ENCODE measurements at places on chromosomes 13 and 19. TPM values are rescaled to one million over a fixed set of nuclear protein-coding genes. Genes with fewer than 3 reads are reported as not detected.
A peak's percentile ranks its signal among the peaks of the same experiment; 100 is the strongest.

GRCh38 chr19:58021541-58022282 lies 12.1 kb upstream of the ZSCAN1 start:
- no peak for DNase-seq

DNA sequence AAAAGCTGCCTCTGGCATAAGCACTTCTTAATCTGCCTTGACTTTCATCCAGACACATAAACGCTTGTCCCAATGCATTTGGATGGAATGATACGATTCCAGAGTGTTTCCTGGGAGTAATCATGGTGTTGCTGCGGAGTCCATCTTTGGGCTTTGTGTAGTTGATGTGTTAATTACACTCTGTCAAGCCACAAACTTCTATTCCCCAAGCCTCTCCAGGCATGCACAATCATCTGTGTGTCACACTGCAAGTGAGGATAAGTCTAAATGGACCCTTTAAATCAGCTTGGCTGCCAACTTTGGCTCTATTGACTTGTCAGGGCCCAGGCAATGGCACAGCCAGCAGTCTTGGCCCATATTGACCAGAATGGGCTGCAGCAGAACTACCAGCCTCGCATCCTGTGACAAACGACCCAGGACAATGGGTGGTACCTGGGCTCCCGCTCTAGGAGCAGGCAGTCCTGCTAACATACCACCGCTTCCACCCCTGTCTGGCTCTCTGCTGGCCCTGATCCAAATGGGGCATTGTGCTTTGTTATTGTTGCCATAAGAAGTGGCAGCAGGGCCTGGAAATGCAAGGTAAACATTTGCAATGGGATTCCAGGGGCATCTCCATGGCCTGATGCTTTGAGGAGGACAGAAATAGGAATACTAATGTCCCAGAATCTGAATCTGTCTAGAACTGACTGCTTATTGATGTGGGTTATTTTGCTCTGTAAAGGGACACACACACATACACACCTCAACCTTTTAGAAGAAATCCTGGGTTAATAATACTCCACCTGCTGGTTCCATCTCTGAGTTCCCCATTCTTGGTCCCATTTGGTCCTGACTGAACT lies 127.2 kb downstream of the DNAJC15 start:
- no peak for DNase-seq

DNA sequence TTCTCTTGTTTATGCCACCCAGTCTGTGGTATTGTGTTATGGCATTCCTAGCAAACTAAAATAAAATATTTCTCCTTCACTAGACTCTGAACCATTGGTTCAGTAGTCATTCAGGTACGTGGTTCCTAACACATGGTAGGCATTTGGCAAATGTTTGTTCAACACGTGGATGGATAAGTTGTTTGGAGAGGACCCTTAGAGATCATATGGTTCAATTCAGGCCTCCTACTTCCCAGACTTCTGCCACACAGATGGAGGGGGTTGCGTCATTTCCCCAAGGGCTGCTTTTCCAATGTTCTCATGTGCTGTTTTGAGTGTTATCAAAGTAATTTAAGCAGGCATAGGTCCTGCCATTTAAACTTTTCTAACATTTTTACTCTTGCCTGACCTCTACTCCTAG lies 6.7 kb downstream of the CXCL17 start:
- no peak for DNase-seq

- DNase-seq = no peak
These were observed 1142.8 kb downstream of the PCDH9 start for GRCh38 chr13:66087269-66087710.

DNA sequence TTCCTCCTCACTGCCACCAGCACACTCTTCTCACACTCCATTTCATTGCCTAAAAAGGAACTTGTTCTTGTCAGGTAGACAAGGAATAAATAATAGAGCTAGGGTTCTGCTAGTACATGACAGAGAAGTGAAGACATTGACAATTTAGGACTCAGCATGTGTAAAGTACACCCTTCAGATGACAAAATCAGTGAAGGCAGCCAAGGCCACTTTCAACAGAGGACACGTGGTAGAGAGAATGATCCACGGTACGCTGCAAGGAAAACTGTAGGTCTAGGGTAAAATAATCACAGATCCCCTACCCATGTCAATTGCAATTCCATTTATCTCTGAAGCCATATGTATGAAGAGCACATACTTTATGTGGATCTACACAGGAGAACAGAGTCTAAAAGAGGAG lies 7.2 kb upstream of the SPATA13 start:
- no peak for DNase-seq

- DNase-seq = no peak
These were observed 38.6 kb downstream of the GATAD2A start for GRCh38 chr19:19443902-19444680.

GRCh38 chr13:50629497-50629896 lies 214.0 kb downstream of the DLEU7 start:
- DNase-seq = no peak

- DNase-seq = no peak
These were observed 153.8 kb upstream of the UBL3 start for GRCh38 chr13:30004204-30004603.

DNA sequence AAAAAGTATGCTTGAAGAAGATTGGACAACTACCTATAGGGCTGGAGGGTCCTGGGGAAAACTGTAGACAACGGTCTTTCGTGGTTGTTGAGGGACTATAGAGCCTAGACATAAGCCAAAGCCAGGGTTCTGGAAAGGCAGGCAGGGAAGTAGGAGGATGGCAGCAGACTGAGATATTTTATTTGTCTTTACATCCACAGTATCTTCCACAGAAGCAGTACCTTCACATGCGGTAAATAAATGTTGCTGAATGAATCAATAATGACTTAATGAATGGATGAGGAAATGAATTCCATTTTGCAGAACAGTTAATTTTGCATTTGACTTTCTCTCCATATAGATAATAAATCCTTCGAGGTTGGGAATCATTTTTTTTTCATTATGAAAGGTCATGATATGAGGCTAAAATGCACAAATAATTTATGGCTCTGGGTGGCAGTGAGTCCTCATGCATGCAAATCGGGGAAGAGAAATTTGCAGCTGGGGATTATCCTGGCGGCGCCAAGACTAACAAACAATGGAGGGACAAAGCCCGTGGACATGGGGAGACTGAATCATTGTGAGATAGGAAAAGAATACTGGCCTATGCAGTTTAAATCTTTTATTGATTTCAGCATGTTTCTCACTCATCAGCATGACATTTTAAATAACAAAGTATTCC lies 102.0 kb downstream of the ERCC5 start:
- DNase-seq = no peak

DNA sequence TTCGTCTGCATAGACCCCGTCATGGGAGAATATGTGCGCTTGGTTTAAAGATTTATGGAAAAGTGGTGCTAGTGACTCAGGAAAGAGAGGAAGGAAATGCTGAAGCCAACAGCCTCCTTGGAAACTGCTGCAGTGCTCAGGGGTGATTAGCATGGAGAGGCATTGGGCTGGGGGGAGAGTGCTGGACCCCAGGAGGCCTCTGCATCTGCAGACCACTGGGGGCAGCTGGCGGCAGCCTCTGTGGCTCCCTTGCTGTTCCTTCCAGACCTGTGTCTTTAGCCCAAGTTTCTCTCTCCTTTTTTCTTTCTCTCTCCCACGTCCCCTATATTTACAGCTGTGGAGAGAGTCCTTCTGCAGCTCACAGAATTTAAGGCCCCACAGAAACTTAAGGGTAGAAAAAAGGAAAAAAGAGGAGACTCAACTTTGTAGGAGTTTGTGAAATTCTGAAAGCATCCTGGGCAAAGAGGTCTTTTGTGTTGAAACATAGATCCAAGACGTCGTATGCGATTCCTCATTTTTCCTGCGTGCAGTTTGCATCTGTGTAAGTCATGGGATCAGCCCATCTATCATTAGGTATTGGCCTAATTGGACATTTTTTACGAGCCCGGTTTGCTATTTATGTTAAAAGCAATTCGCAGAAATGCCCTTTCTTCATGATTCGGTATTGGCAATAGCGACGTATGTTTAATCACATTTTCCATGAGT lies 116.2 kb upstream of the ZNF536 start:
- no peak for DNase-seq

DNA sequence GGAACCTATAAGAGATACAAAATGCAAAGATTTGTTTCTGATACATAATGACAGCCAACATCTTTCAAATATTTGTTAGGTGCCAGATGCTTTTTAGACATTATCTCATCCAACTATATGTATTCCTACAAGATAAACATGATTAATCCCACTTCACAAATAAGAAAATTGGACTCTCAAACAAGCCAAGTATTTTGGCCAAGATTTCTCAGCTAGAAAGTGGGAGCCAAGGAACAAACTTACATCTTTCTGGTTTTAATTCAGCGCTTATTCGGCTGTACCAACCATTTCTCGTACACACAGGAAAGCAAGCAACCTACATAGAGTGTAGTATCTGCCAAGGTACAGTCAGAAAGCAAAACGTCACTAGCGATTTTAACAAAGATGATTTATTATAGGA lies 85.7 kb upstream of the SERP2 start:
- DNase-seq = no peak

GRCh38 chr19:11088506-11089253 lies 583 bp upstream of the LDLR start:
- DNase-seq = no peak

DNA sequence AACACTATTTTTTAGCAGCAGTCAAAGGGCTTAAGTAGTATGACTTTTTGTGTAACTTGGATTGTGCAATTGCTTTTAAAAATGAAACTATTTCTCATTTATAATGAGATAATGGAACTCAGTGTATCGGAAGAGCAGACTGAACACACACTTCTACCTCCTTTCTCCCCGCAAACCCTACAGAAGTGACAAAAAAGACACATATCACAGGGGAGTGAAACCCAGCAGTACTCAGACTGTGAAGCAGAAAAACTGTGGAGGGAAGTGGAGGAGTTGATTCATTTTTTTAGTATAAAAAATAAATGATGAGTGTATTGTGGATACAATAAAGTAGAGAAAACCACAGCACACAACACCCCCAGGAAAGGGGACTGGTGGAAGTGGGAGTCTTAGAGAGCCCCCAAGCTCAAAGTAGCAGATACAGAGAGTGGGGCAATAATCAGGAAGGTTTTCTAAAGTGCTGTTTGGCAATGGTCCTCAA lies 9.7 kb downstream of the LPAR6 start:
- DNase-seq = no peak

DNA sequence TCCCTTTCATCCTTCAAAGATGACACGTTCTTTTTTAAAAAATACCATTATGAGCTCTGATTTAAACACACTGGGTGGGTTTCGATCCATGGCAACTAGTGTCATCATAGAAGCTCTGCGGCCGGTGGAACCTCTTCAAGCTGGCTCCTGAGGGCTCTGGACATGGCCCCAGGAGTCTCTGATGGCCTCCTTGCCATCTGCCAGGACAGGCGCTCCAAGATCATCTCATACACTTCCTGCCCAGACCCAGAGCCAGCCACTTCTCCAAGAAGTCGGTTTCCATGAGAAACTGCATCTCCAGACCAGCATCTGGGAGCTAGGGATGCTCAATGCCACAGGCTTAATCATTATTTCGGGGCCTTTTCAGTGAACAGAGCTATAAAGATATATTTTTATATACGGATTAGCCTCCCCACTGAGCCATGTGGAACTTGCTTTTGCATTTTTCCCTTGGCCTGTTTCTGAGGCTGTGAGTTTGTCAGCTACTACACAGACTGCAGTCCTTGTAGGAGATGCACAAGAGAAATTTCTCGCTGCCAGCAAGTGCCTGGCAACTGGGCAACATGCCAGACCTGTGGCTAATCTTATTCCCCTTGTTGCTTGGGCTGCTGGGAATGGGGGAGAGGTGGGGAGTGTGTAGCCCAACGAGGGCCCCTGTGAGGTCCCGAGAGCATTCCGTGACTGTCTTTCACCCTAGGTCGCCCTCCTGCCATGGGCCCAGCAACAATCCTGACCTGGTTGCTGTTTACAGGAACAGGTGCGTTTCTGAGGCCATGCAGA lies 15.9 kb downstream of the SUGP1 start:
- no peak for DNase-seq

DNA sequence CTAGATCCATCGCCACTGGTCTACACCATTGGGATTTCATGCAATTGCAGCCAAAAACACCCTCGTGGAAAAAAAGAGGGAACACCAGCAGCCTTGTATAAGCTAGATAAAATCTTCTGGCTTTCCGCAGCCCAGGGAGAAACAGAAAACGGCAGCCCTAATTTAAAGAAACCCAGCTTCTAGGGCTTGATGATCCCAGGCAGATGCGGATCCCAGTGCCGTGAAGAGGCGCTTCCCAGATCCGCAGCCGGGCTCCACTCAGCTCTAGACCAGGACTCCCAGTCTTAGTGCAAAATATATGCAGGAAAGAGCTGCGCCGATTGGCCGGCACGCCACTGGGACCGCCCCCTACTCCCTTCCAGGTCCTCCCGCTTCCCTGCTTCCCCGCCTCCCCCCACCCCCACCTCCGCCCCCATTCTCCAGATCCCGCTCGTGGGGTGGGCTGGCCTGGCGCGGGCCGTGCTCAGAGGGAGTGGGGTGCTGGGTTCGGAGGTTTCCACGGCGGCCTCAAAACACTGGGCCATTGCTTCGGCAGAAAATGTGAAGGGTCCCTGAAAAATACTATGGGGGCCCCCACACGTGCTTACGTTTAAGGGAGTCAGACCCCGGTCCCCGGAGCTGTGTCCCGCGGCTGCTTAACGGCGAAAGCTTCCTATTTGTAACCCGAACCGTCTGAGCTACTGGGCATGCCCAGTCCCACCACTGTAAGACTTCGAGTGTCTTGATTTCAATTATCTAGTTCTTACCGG lies 63.1 kb downstream of the SERP2 start:
- peak; percentile 88 for DNase-seq

DNA sequence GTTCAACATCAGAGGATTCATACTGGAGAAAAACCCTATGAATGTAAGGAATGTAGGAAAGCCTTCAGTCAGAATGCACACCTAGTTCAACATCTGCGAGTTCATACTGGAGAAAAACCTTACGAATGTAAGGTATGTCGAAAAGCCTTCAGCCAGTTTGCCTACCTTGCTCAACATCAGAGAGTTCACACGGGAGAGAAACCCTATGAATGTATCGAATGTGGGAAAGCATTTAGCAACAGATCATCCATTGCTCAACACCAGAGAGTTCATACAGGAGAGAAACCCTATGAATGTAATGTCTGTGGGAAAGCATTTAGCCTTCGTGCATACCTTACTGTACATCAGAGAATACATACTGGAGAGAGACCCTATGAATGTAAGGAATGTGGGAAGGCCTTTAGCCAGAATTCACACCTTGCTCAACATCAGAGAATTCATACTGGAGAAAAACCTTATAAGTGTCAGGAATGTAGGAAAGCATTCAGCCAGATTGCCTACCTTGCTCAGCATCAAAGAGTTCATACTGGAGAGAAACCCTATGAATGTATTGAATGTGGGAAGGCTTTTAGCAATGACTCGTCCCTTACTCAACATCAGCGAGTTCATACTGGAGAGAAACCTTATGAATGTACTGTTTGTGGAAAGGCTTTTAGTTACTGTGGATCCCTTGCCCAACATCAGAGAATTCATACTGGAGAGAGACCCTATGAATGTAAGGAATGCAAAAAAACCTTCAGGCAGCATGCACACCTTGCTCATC lies 15.4 kb downstream of the ZNF570 start:
- no peak for DNase-seq

SLC10A2 gene
- total RNA-seq = not detected

C1QTNF9 gene
- total RNA-seq = 0.48 TPM

CEACAM4 gene
- 1.7 TPM for total RNA-seq

HIF3A gene
- total RNA-seq = 13.5 TPM

GPR12 gene
- 0.09 TPM for total RNA-seq

ZNF302 gene
- 11.8 TPM for total RNA-seq

TMIGD2 gene
- total RNA-seq = not detected

MIR17HG gene
- 15.4 TPM for total RNA-seq

VSTM1 gene
- not detected for total RNA-seq

TMEM255B gene
- 7.0 TPM for total RNA-seq

CALR3 gene
- total RNA-seq = not detected

CD70 gene
- total RNA-seq = not detected

ZNF576 gene
- total RNA-seq = 12.3 TPM

OR7D2 gene
- not detected for total RNA-seq

TMC4 gene
- total RNA-seq = 4.1 TPM

LILRB5 gene
- 29.5 TPM for total RNA-seq

KLK2 gene
- not detected for total RNA-seq
